Kidney (tissue), 22 donors: ENCODE measurements at places on chromosomes 5 and 9. TPM values are rescaled to one million over a fixed set of nuclear protein-coding genes. Genes with fewer than 3 reads are reported as not detected.
A peak's percentile ranks its signal among the peaks of the same experiment; 100 is the strongest.

PAPPA gene
- 10.2 TPM for total RNA-seq

DNAI1 gene
- 3.0 TPM for total RNA-seq

CTSL gene
- 139 TPM for total RNA-seq

OR13C8 gene
- not detected for total RNA-seq

CNTLN gene
- total RNA-seq = 8.0 TPM

FBP2 gene
- total RNA-seq = not detected

IFNW1 gene
- total RNA-seq = not detected

CDK5RAP2 gene
- total RNA-seq = 35.3 TPM

DNA sequence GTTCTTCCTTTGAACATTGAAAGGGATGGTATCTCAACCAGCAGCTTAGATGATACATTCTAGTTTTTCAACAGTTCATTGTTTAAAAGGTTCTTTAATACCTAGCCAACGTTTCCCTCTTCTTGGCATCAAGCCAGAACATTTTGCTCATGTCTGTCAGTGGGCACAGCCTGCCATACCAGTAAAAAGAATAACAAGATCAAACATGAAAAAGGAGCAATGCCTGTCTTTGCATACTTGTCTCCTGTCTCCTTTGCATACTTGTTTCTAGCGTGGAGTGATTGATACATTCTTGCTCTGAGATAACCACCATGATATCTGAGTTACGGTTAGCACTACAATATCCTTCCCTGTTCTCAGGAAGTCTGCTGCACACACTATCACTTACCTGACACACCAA, 248.6 kb upstream of the DAPK1 start:
- H3K27me3 ChIP-seq = no peaks in the 10 kb centered on the region
- no peaks in the 10 kb centered on the region for H3K4me1 ChIP-seq
- H3K27ac ChIP-seq = no peak overlapping the region
- H3K36me3 ChIP-seq = no peaks in the 10 kb centered on the region
- DNase-seq = no peak

GRCh38 chr5:72282878-72283277, 37.2 kb downstream of the MRPS27 start:
- H3K36me3 ChIP-seq = no peaks in the 10 kb centered on the region
- no peak overlapping the region for H3K27ac ChIP-seq
- no peaks in the 10 kb centered on the region for H3K4me1 ChIP-seq
- H3K4me3 ChIP-seq = no peak overlapping the region

DNA sequence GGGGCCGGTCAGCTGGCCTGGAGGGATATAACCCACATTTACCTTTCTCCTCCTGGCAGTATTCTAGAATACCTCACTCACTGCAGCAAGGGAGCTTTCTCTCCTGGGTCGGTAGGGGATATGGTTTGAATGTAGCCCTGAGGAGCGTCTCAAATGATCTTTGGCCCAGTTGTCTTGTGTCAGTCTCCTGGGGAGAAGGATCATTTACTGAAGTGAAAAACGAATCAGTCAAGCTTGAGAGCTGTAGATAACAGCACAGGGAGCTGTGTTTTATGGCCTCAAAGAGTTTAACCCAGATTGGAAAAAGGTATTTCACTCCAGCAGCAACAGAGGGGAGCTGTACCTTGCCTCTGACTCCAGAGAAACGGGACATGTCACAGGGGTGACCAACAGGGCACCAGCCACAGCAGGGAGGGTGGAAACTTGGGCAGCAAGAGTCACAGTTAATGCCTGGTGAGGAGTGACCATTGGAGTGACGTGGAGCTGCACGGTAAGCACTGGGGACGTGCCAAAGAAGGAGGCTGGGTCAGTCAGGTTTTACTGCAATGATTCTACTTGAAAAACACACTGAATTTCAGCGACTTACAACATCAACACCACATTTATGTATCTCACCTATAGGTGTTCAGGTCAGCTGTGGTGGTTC, 29.8 kb upstream of the ZFR start:
- no peak overlapping the region for H3K4me3 ChIP-seq
- H3K4me1 ChIP-seq = peaks cover 7% of the 10 kb centered on the region
- no peak for DNase-seq

DNA sequence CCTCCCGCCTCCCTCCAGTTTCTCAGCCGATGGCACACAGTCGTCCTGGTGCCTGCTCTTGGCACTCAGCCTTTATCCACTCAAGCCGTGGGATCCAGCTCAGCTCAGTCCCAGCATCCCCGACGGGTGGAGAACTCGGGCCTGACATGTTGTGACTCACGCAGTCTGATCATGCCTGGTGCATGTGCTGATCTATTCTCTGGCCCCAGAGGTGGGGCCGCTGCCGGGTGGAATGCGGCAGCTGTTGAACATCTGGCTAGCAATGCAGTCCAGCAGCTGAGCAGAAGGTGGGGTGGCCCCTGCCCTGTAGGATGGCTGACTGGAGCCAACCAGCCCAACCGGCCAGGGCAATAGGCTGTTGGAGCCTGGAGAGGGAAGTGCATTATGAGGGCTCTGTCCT, 1.7 kb upstream of the AIF1L start:
- DNase-seq = no peak
- no peaks in the 10 kb centered on the region for H3K27me3 ChIP-seq
- no peak overlapping the region for H3K4me3 ChIP-seq
- peaks cover 5% of the 10 kb centered on the region for H3K36me3 ChIP-seq
- H3K27ac ChIP-seq = no peak overlapping the region

- DNase-seq = no peak
- H3K27ac ChIP-seq = no peak overlapping the region
- no peaks in the 10 kb centered on the region for H3K27me3 ChIP-seq
- no peaks in the 10 kb centered on the region for H3K36me3 ChIP-seq
Observed at GRCh38 chr9:71763832-71764231, 4.5 kb downstream of the CEMIP2 start.

GRCh38 chr9:6052293-6052919, 37.0 kb upstream of the RANBP6 start:
- H3K4me1 ChIP-seq = no peaks in the 10 kb centered on the region
- H3K36me3 ChIP-seq = no peaks in the 10 kb centered on the region
- H3K27ac ChIP-seq = no peak overlapping the region
- DNase-seq = no peak

GRCh38 chr9:76720245-76720644, 44.0 kb upstream of the PCA3 start:
- H3K27ac ChIP-seq = no peak overlapping the region
- no peaks in the 10 kb centered on the region for H3K36me3 ChIP-seq
- no peak overlapping the region for H3K4me3 ChIP-seq
- no peaks in the 10 kb centered on the region for H3K27me3 ChIP-seq

DNA sequence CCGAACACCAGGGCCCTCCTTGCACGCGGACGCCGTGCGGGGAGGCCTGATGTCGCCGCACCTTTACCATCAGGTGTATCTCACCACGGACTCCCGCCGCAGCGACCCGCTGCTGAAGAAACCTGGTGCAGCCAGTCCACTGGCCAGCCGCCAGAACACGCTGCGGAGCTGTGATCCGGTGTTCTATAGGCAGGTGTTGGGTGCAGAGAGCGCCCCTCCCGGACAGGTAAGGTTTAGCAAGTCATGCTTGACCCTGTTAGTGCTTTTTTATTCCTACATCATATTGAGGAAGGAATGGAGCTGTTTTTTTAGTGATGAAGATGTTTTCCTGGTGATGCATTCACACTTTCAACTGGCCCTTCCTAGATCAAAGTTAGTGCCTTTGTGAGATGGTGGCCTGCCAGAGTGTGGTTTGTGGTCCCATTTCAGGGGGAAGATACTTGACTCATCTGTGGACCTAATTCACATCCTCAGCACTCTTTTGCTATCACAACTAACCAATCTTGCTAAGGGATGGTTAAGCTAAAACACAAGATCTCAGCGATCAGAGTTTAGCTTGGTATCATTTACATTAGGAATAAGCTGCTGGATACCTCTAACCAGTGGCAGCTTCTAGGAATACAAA, 2.7 kb downstream of the PCDHGC3 start:
- no peaks in the 10 kb centered on the region for H3K27me3 ChIP-seq
- peak overlapping the region; percentile 54 for H3K4me3 ChIP-seq

- no peaks in the 10 kb centered on the region for H3K4me1 ChIP-seq
- no peaks in the 10 kb centered on the region for H3K36me3 ChIP-seq
- H3K27me3 ChIP-seq = no peaks in the 10 kb centered on the region
- H3K4me3 ChIP-seq = no peak overlapping the region
- H3K27ac ChIP-seq = no peak overlapping the region
Observed at GRCh38 chr9:93081931-93082330, 14.1 kb upstream of the CARD19 start.

- H3K27me3 ChIP-seq = no peaks in the 10 kb centered on the region
- DNase-seq = no peak
- no peaks in the 10 kb centered on the region for H3K36me3 ChIP-seq
- no peak overlapping the region for H3K4me3 ChIP-seq
- H3K4me1 ChIP-seq = no peaks in the 10 kb centered on the region
Observed at GRCh38 chr5:106127341-106127781, 1543.4 kb downstream of the EFNA5 start.

DNA sequence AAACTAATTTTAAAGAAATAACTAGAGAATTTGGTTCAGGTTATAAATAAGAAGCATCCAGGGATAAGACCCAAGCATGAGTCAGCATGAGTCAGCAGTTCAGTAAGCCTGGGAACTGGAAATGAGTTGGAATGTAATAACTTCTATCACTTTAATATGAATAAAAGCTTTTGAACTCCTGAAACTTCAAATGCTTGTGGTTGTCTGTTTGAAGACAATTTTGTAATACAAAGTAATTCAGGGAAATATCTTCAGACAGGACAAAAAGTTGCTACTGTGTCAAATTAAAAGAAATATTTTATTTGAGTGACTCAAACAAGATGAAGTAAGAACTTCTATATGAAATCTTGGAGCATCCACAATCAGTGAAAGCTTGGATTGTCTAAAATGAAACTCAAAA, 331.2 kb upstream of the DAB2 start:
- no peak overlapping the region for H3K27ac ChIP-seq
- no peak for DNase-seq
- no peaks in the 10 kb centered on the region for H3K36me3 ChIP-seq
- H3K27me3 ChIP-seq = no peaks in the 10 kb centered on the region
- no peak overlapping the region for H3K4me3 ChIP-seq
- H3K4me1 ChIP-seq = no peaks in the 10 kb centered on the region
